ENCODE measurements at places on chromosomes 12 and 14. TPM values are rescaled to one million over a fixed set of nuclear protein-coding genes. Genes with fewer than 3 reads are reported as not detected.

Gene BATF
- total RNA-seq, result not detected

Gene RBMS2
- 9.4 TPM for total RNA-seq

Gene MGP
- not detected for total RNA-seq

Gene APOLD1
- total RNA-seq, result 0.19 TPM

Gene FAM222A
- 3.4 TPM for total RNA-seq

Gene PPHLN1
- total RNA-seq, result 74.8 TPM

Gene CLEC7A
- not detected for total RNA-seq

Gene DPF3
- total RNA-seq, result 0.29 TPM
